NCI-H1048 (cell line): ENCODE measurements at places on chromosomes 11 and 22.

DNA sequence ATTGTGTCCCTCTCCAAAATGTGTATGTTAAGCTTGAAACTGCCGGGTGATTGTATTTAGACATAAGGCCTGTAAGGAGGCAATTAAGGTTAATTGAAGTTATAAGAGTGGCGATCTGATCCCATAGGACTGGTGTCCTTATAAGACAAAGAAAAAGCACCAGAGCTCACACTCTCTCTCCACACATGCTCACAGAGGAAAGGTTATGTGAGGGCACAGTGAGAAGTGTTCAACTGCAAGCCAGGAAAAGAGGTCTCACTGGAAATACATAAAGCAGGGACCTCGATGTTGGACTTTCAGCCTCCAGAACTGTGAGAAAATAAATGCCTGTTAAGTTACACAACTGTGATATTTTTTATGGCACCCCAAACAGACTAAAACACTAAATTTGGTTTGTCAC, 1233.8 kb upstream of the CNTN5 start:
- no peak for DNase-seq

DNA sequence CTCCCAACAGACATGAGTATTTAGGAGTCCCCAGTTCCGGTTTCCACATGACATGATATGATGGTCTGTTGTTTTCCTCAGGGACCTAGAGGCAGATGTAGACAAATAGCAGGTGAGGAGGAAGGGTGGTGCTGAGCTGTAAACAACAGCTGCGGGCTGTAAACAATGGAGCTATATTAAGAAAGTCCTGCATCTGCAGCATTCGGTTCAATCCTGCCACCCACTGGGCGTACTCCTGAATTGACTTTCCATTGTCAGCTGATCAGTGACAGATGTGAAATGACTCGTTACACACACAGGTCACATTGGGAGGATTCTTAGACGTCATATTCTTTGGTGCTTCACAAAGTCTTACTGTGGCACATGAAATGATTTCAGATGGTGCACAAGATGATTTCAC, 26.8 kb upstream of the RAG1 start:
- no peak for DNase-seq

DNA sequence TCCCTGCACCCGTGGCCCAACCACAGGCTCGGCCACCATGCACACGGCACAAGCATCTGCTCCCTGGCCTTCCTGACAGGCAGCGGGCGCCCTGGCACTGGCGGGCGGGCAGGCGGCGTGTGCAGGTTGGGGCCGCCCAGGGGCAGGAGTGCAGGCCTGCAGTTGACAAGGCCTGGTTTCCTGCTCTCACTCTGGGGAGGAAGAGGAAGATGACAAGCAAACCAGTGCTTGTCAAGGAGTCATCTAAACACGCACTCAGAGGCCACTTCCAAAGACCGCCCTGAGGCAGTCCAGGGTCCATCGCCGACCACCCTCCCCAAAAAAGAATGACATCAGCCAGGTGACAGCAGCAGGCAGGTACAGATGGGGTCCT, 65.3 kb upstream of the LINC01488 start:
- DNase-seq: no peak

DNA sequence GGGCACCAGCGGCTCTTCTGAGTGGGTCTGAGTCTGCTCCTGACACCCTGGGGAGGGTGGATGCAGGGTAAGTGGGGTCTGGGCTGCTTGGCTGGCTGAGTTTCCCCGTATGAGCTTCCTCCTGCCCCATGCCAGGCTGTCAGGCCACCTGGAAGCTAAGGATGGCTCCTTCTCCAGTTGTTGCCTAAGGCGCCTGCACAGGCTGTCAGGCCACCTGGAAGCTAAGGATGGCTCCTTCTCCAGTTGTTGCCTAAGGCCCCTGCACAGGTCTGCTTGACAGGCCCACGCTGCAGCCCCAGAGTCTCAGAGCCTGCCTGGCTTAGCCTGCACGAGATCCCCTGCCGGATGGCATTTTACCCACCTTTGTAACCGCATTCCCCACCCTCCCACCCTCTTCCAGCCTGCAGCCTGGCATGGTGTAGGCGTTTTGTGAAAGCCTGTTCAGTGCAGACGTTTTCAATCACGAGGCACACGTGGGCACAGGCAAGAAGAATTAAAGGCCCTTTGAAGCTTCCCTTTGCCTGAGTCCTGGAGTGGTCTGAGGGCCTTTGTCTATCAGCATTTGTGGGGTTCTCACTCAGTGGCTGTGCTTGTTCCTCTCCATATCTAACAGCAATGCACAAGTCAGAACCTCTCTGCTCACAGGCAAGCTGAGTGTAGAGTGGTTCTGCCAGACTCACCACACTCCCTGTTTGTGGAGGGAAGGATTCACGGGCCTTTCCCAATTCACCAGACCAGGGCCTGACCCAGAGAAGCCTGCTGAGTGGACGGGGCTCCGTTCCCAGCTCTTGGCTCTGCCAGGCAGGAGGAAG, 40.2 kb upstream of the B3GAT1 start:
- no peak for DNase-seq

- DNase-seq: no peak
These were observed 64.6 kb downstream of the KCNJ1 start for GRCh38 chr11:128802358-128802981.

- DNase-seq: no peak
These were observed 255.5 kb downstream of the TENM4 start for GRCh38 chr11:79185351-79185750.
